ENCODE measurements at places on chromosomes 5 and 9. TPM values are rescaled to one million over a fixed set of nuclear protein-coding genes. Genes with fewer than 3 reads are reported as not detected.

DNA sequence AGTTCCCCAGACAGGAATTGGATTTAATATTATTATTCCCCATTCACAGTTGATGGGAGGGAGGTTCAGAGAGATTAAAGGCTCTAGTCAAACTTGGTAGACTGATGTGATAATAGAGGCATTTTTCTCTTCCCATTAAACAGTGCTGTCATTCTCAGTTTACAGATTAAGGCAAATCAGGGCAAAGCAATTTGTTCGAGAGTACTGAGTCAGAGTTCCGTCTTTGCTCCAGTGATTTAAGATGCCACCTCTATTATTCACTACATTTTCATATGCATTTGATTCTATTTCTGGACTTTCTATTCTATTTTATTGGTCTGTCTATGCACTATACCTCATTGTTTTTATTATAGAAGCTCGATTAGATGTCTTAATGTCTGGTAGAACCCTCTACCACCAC is 201.0 kb upstream of the RAI14 start:
- no peak for DNase-seq
- H3K27me3 ChIP-seq, result no peaks in the 10 kb centered on the region
- no peak overlapping the region for H3K27ac ChIP-seq
- no peaks in the 10 kb centered on the region for H3K4me1 ChIP-seq
- H3K4me3 ChIP-seq, result no peak overlapping the region

- no peak for DNase-seq
- no peaks in the 10 kb centered on the region for H3K36me3 ChIP-seq
- H3K27ac ChIP-seq, result no peak overlapping the region
- H3K4me3 ChIP-seq, result no peak overlapping the region
- H3K4me1 ChIP-seq, result no peaks in the 10 kb centered on the region
Observed at GRCh38 chr5:119614838-119615237, 14.5 kb upstream of the FAM170A start.

- no peak overlapping the region for H3K4me3 ChIP-seq
- no peak for DNase-seq
- H3K36me3 ChIP-seq, result no peaks in the 10 kb centered on the region
- no peaks in the 10 kb centered on the region for H3K27me3 ChIP-seq
- no peaks in the 10 kb centered on the region for H3K4me1 ChIP-seq
Observed at GRCh38 chr9:7567687-7568086, 231.9 kb downstream of the DMAC1 start.

GRCh38 chr5:162372256-162372655 is 304.7 kb downstream of the GABRG2 start:
- no peak for DNase-seq
- H3K27ac ChIP-seq, result no peak overlapping the region
- H3K27me3 ChIP-seq, result no peaks in the 10 kb centered on the region
- H3K4me1 ChIP-seq, result no peaks in the 10 kb centered on the region

- no peaks in the 10 kb centered on the region for H3K27me3 ChIP-seq
- no peak overlapping the region for H3K4me3 ChIP-seq
Observed at GRCh38 chr5:18811661-18812060, 1176.3 kb downstream of the CDH18 start.

GRCh38 chr5:88979244-88979643 is 96.3 kb upstream of the MEF2C start:
- H3K4me3 ChIP-seq, result no peak overlapping the region
- DNase-seq, result no peak
- H3K27me3 ChIP-seq, result no peaks in the 10 kb centered on the region
- no peaks in the 10 kb centered on the region for H3K36me3 ChIP-seq

DNA sequence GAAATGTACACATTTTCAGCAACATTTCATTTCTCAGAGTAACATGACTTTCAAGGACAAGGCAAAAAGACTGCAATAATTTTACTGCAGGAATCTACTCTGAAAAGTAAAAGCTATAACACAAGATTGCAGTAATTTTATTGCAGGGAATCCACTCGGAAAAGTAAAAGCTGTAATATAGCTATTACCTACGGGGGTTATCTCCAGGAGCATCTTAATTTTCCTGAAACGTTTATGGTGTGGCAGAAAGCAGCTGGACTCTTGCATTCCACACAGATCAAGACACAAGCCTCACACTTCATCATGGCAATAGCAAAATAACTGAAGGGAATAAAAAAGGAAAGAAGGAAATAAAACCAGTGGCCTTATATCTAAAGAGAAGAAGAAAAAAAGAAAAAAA is 171.2 kb downstream of the TSSK1B start:
- H3K4me3 ChIP-seq, result no peak overlapping the region
- no peaks in the 10 kb centered on the region for H3K4me1 ChIP-seq
- H3K27me3 ChIP-seq, result no peaks in the 10 kb centered on the region
- H3K36me3 ChIP-seq, result no peaks in the 10 kb centered on the region
- no peak for DNase-seq

The ADGRD2 gene
- not detected for total RNA-seq
